ENCODE measurements at places on chromosomes 7 and 10.

DNA sequence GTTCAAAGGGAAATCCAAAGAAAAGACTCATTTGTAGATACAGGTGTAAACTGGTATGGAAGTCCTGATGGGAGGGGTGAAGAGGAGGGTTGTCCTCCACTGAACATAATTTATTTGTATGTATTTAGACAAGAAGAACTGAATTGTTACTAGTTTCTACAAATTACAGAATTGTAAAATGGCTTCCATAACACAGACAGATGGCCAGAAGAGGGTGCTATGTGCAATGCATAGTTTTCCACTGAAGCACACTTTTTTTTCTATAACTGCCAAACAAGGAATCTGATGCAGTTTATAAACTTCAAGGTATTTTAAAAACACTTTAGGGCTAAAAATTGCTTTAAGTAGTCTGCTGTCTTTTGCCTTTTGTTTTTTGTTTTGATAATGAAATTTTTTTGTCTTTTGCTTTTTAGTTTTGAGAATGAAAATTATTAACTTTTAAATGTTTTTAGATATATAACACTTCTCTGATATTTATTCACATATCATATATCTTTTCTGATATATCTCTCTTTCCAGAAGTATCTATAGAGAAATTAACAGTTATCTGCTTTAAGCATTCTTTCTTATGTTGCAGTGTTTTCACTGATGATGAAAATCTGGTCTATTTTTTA lies 58.5 kb downstream of the PHYHIPL start:
- no peak for DNase-seq

- DNase-seq, result no peak
Observed at GRCh38 chr7:118158766-118159165, 25.2 kb upstream of the LSM8 start.

DNA sequence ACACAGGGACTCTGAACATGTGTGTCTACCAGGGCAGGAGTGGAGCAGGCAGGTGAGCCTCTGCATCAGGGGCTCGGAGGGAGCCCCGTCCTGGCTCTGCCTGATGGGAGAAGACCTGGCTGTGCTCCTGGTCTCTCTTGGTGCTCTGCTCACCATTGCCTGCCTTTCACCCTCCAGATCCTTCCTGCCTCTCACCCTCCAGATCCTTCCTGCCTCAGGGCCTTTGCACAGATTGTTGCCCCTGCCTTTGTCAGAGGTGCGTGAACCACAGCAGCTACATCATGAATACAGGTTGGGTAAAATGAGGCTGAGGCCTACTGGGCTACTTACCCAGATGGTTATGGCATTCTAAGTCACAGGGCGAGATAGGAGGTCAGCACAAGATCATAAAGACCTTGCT lies 16.6 kb downstream of the COL26A1 start:
- DNase-seq, result no peak

- DNase-seq, result no peak
Observed at GRCh38 chr7:142024547-142024946, 28.9 kb downstream of the MGAM start.

GRCh38 chr7:46432708-46433107 lies 511.6 kb upstream of the IGFBP3 start:
- no peak for DNase-seq

GRCh38 chr7:42672339-42672999 lies 239.4 kb downstream of the C7orf25 start:
- no peak for DNase-seq

- no peak for DNase-seq
Observed at GRCh38 chr10:119454316-119454715, 88.2 kb downstream of the RGS10 start.

- no peak for DNase-seq
Observed at GRCh38 chr7:7208520-7208919, 26.2 kb downstream of the C1GALT1 start.

DNA sequence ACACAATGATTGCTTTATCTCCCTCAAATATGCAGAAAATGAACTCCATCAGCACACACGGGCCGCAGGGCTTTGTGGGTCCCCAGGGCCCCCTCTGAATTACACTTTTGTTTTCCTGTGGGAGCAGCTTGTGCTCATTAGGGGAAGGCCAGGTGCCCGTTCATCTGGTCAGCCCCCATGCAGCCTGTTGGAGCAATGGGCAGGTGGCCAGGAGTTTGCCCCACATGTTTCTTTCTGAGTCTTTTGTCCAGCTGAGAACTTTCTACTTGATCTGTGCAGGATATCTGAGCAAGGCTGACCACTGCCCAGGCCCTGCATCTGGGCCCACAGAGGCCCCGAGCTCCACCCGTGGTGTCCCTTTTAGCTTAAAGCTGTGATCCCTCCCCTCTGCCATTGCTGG lies 105.3 kb upstream of the FAM20C start:
- peak; percentile 58 for DNase-seq

GRCh38 chr7:144027070-144027469 lies 21.7 kb upstream of the OR2A5 start:
- DNase-seq, result no peak

- no peak for DNase-seq
Observed at GRCh38 chr10:64288404-64288803, 767.2 kb downstream of the REEP3 start.

- DNase-seq, result no peak
Observed at GRCh38 chr7:106058928-106059324, 53.2 kb downstream of the SYPL1 start.

DNA sequence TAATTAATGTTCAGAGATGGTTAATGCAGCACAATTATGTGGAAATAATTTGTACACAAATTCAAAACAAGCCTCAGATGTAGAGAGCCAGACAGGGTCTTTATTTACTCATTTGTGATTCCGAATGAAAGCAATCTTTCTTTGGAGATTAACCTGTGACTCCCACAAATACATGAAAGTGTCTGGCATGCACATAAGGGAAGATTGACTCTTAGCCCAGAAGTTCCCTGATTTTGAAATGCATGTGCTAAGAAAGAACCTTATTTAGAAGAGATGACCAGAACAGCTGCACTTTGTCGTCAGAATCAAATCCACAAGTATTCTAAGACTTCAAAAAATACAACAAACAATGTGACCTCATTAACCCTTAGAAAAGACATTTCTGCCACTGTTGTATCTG lies 45.1 kb downstream of the RNLS start:
- no peak for DNase-seq

- no peak for DNase-seq
Observed at GRCh38 chr10:69107176-69107490, 16.8 kb upstream of the VPS26A start.

DNA sequence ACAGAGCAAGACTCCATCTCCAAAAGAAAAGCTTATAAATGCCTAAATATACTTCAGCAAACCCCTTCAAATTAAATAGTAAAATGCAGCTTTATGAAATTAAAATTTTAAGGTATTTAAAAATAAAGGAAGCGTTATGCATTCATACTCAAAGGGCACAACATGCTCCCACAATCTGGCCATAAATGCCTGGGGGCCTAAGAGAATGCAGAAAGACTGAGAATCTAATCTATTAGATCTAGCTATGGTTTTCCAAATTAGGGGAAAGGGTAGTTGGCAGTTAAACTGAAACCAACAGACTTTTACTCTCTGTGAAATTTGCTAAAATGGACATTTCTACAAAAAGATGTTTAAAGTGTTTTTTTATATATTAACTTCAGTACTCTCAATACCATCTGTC lies 40.6 kb downstream of the SORBS1 start:
- DNase-seq, result no peak

GRCh38 chr7:15848362-15848761 lies 161.9 kb upstream of the MEOX2 start:
- no peak for DNase-seq

DNA sequence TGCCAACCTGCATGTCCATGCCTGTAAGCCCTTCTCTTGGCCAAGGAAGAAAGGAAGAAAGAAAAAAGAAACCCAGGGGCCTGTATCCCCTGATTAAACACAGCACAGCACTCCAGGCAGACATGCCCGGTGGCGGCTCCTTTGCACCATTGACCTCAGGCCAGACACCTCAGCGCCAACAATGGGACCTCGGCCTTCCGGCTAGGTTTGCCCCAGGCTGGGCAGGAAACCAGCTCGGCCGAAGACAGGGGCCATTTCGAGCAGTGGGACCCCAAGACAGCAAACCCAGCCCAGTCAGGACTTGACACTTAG lies 2.8 kb downstream of the HOXA10 start:
- DNase-seq, result peak; percentile 60

- no peak for DNase-seq
Observed at GRCh38 chr10:102147561-102147960, 4.6 kb upstream of the NOLC1 start.

DNA sequence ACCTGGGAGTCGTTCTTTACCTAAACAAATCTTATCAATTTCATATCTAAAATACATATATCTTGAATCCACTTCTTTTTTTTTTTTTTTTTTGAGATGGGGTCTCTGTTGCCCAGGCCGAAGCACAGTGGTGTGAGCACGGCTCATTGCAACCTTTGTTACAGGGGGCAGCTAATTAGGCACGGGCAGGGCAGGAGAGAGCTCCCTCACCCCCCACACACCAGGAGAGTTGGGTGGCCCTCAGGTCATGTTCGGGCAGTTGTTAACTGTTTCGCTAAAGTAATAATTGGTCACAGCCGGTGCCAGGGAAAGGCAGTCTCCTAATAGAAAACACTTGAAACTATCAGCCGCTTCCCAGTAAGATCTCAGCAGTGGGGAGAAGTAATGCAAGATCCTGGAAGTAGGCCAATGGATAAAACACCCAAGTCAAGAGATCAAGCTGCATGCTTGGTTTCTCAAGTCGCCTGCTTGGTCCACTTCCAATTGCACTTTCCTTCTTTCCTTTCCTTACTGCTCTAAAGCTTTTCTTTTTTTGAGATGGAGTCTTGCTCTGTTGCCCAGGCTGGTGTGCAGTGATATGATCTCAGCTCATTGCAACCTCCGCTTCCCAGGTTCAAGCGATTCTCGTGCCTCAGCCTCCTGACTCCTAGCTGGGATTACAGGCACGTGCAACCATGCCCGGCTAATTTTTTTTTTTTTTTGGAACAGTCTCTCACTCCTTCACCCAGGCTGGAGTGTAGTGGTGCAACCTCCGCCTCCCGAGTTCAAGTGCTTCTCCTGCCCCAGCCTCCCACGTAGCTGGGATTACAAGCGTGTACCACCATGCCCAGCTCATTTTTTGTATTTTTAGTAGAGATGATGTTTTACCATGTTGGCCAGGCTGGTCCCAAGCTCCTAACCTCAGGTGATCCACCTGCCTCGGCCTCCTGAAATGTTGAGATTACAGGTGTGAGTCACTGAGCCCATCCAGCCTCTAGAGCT lies 21.3 kb upstream of the EFCAB10 start:
- DNase-seq, result no peak

GRCh38 chr7:27793780-27794179 lies 53.8 kb downstream of the TAX1BP1 start:
- no peak for DNase-seq

- no peak for DNase-seq
Observed at GRCh38 chr7:33143996-33144718, 14.8 kb downstream of the BBS9 start.

DNA sequence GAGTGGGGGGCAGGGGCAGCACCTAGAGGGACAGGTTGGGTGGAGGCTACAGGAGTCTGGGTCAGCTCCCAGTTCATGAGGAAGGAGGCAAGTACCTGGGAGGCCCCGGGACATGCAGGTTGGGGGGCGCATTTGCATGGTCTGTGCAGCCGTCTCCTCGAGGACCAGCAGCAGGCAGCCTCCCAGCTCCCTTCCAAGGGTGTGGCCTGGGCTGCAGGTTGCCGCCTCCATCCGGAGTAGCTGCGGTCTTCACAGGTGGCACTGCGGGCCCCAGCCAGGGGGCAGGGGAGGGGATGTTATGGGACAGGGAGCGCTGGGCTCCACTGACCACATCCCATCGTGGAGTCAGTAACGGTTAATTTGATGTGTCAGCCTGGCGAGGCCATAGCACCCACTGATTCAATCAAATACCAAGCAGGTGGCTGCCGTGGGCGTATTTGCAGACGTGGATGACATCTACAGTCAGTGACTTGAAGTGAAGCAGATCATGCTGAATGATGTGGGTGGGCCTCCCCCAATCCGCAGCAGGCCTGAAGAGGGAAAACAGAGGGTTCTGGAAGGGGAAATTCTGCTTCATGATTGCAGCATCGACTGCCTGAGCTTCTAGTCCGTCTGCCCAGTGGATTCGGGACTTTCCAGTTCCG lies 81.6 kb downstream of the PRKAG2 start:
- DNase-seq, result peak; percentile 94

DNA sequence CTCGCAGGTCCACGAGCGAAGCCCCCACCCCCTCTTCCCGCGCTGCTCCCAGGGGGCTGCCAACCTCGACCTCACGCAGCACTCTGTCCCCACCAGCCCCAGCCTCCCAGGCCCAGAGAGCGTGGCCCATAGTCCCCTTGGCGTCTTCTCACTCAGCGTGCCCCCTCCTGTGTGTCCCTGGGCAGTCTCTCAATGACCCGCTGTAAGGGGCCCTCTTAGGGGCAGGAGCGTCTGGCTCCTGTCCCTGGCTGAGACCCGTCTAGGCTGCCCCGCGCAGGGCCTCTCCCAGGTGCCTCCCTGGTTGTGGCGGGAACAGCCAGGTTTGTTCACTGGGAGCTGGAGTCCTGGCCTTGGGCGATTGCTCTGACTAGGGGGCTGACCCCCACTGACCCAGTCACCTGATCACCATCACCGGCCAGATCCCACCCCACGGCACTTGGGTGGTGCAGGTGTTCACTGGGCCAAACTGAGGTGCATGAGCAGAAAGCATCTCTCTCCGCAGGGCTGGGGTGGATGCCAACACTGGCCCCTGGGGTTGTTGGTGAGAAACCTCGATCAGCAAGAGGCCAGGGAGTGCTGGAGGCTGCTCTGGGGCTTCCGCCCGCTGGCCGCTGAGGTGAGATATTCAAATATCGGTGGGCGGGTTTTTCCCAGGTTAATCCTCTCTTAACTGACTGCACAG lies 12.6 kb upstream of the WDFY4 start:
- no peak for DNase-seq

DNA sequence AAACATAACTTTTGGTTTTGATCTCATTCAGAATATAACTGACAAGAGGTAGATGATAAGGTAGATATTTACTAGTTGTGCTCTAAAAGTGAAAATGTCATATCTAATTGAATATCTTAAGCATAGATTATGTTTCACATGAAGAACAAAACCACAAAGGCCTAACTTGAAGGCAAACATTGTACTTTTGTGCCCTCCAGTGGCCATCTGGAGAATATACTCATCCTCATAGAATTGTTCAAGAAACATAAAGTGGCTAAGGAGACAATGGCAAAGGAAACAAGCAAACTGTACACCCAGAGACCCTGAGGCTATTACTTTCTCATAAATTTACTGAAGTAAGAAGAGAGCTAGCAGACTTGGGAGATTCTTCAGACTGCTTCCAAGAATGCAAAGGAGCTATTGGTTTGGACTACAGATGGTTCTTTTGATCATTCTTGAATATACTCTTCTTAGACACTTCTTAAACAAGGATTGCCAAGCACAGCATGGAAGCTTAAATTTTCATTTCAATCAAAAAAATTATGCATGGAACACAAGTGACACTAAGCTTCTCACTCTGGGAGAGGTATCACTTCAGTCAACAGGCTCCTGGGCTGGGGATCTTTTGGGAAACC lies 98.2 kb upstream of the DKK1 start:
- DNase-seq, result no peak

- no peak for DNase-seq
Observed at GRCh38 chr7:41153268-41153667, 549.6 kb downstream of the INHBA start.

GRCh38 chr10:23015021-23015707 lies 80.2 kb upstream of the MSRB2 start:
- DNase-seq, result no peak

- no peak for DNase-seq
Observed at GRCh38 chr10:71023704-71024283, 135.4 kb upstream of the PCBD1 start.

GRCh38 chr10:44035474-44036197 lies 349.3 kb downstream of the CXCL12 start:
- DNase-seq, result no peak

Data from activated effector memory CD4-positive, alpha-beta T cell treated with anti-CD3 and anti-CD28 coated beads, Interleukin-2, amount 50 U/mL, for 16 hours (primary cell).